SK-N-MC (cell line): ENCODE measurements at places on chromosomes 2 and 18.

GRCh38 chr2:174223388-174223787 lies 24.9 kb downstream of the OLA1 start:
- DNase-seq, result no peak

DNA sequence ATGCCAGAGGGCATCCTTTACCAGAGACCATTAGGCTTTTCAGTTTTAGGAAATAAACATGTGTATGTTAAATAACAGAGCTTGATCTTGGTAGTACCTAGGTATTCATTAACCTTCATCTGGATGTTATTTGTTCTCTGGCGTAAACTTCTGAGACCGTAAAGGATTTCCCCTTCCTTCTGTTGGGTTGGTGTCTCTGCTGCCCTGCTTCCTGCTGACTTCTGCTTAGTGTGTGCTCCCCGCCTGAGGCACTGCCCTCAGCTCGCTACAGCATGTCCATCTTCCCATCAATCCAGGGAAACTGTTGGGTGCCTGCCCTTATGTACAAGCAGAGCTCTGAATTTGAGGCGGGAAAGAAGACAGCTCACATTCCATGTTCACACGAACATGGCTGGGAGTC lies 177.9 kb downstream of the TPGS2 start:
- DNase-seq, result no peak

- no peak for DNase-seq
Measured at GRCh38 chr2:128162266-128162665, 71.3 kb downstream of the UGGT1 start.

GRCh38 chr2:50875561-50875960 lies 156.4 kb downstream of the NRXN1 start:
- no peak for DNase-seq
